Aorta (tissue), 5 donors: ENCODE measurements at places on chromosomes 7 and 10. TPM values are rescaled to one million over a fixed set of nuclear protein-coding genes. Genes with fewer than 3 reads are reported as not detected.

ADCY1 gene
- total RNA-seq = 3.3 TPM

SLIT1 gene
- 0.42 TPM for total RNA-seq

CDHR1 gene
- total RNA-seq = 0.32 TPM

JAKMIP3 gene
- 0.99 TPM for total RNA-seq

ZNF138 gene
- total RNA-seq = 9.2 TPM

PPP1R3C gene
- 152 TPM for total RNA-seq

RBM20 gene
- total RNA-seq = 11.2 TPM

EVX1 gene
- not detected for total RNA-seq

- no peaks in the 10 kb centered on the region for H3K4me1 ChIP-seq
- no peaks in the 10 kb centered on the region for H3K36me3 ChIP-seq
- H3K27me3 ChIP-seq = no peaks in the 10 kb centered on the region
- no peak for DNase-seq
Observed at GRCh38 chr10:60009710-60010383, 103.5 kb upstream of the CCDC6 start.

- no peaks in the 10 kb centered on the region for H3K27me3 ChIP-seq
- H3K36me3 ChIP-seq = no peaks in the 10 kb centered on the region
- no peak overlapping the region for H3K4me3 ChIP-seq
- H3K27ac ChIP-seq = no peak overlapping the region
- no peak for DNase-seq
Observed at GRCh38 chr10:42776681-42777080, 5.9 kb upstream of the BMS1 start.

DNA sequence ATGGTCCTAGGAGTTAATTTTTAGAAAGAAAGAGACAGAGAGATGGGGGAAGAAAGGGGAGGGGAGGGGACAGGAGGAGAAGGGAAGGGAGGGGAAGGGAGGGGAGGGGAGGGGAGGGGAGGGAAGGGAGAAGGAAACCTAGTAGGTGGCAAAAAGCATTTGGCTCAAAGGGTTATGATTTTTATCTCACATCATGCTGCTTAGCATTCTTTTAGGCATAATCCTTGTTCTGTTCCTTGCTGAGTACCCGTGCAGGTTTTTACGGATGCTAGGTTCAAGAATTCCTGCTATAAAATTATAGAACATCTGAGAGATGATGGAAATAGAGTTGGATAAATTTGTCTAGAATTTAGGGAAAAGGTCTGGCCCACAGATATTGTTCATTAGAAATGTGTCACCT lies 132.4 kb upstream of the PRSS1 start:
- no peak for DNase-seq
- H3K4me1 ChIP-seq = no peaks in the 10 kb centered on the region
- H3K36me3 ChIP-seq = no peaks in the 10 kb centered on the region
- H3K27ac ChIP-seq = no peak overlapping the region
- no peak overlapping the region for H3K4me3 ChIP-seq

DNA sequence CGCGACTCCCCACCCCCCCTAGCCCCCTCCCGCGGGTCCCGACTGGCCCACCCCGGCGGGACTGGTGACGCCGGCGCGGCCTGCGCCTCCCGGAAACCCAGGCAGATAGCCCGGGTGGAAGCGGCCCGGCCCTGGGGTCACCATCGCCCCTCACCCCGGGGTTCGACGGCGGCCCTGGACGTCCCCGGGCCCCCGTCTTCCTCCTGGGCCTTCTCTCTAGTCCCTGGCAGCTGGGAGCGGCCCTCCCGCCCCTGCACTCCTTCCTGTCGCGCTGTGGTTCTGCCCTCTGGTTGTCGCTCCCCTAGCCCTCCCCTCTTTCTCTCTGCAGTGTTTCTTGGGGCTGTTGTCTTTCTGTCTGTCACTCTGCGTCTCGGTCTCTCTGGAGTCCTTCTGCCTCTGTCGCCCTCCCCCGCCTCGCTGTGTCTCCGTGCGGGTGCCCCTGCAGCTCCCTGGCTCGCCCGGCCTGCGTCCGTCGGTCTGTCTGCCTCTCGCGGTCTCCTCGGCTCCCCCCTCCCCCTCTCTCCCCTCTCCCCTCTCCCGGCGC lies 90.5 kb upstream of the PAX2 start:
- H3K36me3 ChIP-seq = no peaks in the 10 kb centered on the region
- H3K27ac ChIP-seq = no peak overlapping the region
- no peak overlapping the region for H3K4me3 ChIP-seq
- no peak for DNase-seq

- H3K4me1 ChIP-seq = no peaks in the 10 kb centered on the region
- H3K4me3 ChIP-seq = no peak overlapping the region
- no peaks in the 10 kb centered on the region for H3K36me3 ChIP-seq
- H3K27ac ChIP-seq = no peak overlapping the region
- no peaks in the 10 kb centered on the region for H3K27me3 ChIP-seq
Observed at GRCh38 chr10:67725567-67725966, 29.6 kb upstream of the CTNNA3 start.

GRCh38 chr7:6530626-6531491 lies 20.4 kb downstream of the GRID2IP start:
- H3K27ac ChIP-seq = no peak overlapping the region
- no peaks in the 10 kb centered on the region for H3K27me3 ChIP-seq
- no peaks in the 10 kb centered on the region for H3K36me3 ChIP-seq

- H3K4me3 ChIP-seq = no peak overlapping the region
- H3K27ac ChIP-seq = no peak overlapping the region
- no peaks in the 10 kb centered on the region for H3K4me1 ChIP-seq
- no peak for DNase-seq
- H3K36me3 ChIP-seq = no peaks in the 10 kb centered on the region
- H3K27me3 ChIP-seq = no peaks in the 10 kb centered on the region
Observed at GRCh38 chr7:51069411-51070083, 247.1 kb downstream of the COBL start.

GRCh38 chr10:91758303-91759146 lies 39.7 kb upstream of the TNKS2 start:
- no peaks in the 10 kb centered on the region for H3K27me3 ChIP-seq
- H3K4me1 ChIP-seq = no peaks in the 10 kb centered on the region
- no peak for DNase-seq
- H3K36me3 ChIP-seq = no peaks in the 10 kb centered on the region

DNA sequence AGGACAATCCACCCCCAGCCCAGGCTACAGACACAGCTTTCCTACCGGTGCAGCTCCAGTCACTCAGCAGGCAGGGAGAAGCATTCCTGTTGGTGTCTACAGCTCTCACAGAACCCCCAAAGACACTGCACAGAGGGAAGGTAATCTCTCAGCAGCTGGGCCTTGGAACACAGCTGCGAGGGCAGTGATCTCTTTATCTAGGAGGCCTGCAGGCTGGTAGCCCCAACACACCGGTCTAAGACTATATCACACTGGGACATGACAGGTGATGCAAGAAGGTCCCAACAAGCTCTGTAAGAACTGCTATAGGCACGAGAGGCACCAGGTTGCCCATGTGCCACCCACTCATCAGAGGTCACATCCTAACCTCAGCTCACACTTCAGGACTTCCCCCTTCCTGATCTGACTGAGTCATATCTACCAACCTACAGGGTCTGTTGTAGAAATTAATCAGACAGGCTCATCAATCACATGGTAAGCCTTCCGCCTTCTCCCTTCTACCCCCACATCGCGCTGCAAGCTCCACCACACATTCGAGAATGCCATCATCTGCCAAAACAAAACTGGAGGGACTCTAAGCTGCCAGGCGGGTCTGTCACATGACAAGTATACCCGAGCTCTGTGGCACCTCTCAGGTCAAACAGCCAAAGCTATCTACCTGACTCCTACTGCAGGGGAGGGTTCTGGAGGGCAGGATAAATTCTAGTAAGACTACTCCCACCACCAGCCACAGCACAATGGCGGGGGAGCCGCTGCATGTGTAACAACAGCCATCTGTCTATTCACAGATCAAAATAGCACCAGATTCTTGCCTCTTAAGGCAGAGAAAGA lies 26.1 kb downstream of the FAM53B start:
- H3K4me1 ChIP-seq = no peaks in the 10 kb centered on the region
- no peaks in the 10 kb centered on the region for H3K36me3 ChIP-seq

GRCh38 chr10:18216482-18216881 lies 76.3 kb downstream of the CACNB2 start:
- H3K4me3 ChIP-seq = no peak overlapping the region
- DNase-seq = no peak
- no peaks in the 10 kb centered on the region for H3K4me1 ChIP-seq

GRCh38 chr10:29012926-29013554 lies 275.8 kb upstream of the LYZL1 start:
- DNase-seq = no peak
- H3K27ac ChIP-seq = no peak overlapping the region
- no peaks in the 10 kb centered on the region for H3K36me3 ChIP-seq
- peaks cover 2% of the 10 kb centered on the region for H3K4me1 ChIP-seq
- no peaks in the 10 kb centered on the region for H3K27me3 ChIP-seq
- no peak overlapping the region for H3K4me3 ChIP-seq

DNA sequence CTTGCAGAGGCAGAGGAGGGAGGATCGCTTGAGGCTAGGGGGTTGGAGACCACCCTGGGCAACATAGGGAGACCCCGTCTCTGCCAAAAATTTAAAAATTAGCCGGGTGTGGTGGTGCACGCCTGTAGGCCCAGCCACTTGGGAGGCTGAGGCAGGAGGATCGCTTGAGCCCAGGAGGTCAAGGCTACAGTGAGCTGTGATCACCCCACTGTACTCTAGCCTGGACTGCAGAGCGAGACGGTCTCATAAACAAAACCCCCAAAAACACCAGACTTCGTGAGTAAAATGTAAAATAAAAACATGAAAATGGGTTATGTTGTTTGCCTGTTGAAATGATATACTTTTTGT lies 699 bp downstream of the LHPP start:
- H3K27me3 ChIP-seq = no peaks in the 10 kb centered on the region
- no peak overlapping the region for H3K27ac ChIP-seq
- DNase-seq = no peak
- H3K4me1 ChIP-seq = no peaks in the 10 kb centered on the region
- H3K4me3 ChIP-seq = peak overlapping the region; percentile 85

DNA sequence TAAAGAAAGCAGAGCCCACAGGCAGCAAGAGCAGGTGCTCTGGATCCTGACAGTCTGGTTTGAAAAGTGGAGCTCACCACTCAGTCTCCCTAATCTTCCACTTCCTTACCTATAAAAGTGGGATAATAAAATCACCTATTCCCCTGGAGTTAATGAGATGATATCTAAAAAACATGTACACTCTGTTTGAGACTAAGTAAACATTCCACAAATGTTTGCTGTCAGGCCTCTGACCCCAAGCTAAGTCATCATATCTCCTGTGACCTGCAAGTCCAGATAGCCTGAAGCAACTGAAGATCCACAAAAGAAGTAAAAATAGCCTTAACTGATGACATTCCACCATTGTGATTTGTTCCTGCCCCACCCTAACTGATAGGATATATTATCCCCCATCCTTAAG lies 1324.5 kb downstream of the XPNPEP1 start:
- no peaks in the 10 kb centered on the region for H3K36me3 ChIP-seq
- H3K27me3 ChIP-seq = no peaks in the 10 kb centered on the region
- no peaks in the 10 kb centered on the region for H3K4me1 ChIP-seq
- H3K4me3 ChIP-seq = no peak overlapping the region

DNA sequence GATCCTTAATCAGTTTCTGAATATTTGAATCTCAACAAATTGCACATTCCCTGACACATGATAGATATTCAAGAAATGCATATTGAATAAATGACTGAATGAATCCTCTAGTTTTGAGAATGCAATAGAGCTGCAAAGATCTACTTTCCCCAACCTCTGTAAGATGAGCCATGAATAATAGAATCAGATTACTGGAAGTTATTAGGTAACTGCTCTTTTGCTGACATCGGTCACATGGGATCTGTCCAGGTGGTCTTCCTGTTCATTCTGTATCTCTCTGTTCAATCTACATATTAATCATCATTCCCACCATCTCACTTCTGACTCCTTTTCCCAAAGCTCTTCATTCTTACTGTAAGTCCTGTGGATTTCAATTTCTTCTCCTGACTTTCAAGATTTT lies 638.7 kb downstream of the SORCS1 start:
- H3K4me3 ChIP-seq = no peak overlapping the region
- no peaks in the 10 kb centered on the region for H3K4me1 ChIP-seq
- no peaks in the 10 kb centered on the region for H3K27me3 ChIP-seq
- no peak for DNase-seq

DNA sequence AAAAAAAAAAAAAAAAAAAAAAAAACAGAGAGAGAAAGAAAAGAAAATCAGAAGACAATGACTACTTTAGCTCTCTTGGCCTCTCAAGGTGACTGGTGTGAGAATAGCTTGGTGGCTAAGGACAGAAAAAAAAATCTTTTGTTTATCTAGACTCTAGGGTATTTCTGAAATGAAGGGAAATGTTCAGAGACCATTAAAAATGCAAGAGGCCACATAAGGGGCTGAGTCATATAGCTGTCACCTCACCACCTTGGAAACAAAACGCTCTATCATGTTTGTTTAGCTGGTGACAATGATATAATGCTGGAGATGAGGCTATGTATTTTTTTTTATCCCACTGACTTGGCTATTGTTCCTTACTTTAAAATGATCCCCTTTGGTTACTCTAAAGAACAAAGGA lies 287.0 kb upstream of the CDC14C start:
- no peaks in the 10 kb centered on the region for H3K36me3 ChIP-seq
- H3K4me3 ChIP-seq = no peak overlapping the region
- H3K27ac ChIP-seq = no peak overlapping the region
- H3K27me3 ChIP-seq = no peaks in the 10 kb centered on the region

GRCh38 chr10:86793696-86794095 lies 37.3 kb downstream of the BMPR1A start:
- DNase-seq = no peak
- H3K27ac ChIP-seq = no peak overlapping the region
- no peaks in the 10 kb centered on the region for H3K4me1 ChIP-seq
- no peaks in the 10 kb centered on the region for H3K36me3 ChIP-seq
- H3K4me3 ChIP-seq = no peak overlapping the region
- H3K27me3 ChIP-seq = no peaks in the 10 kb centered on the region

- peak within 1 kb of the TSS; percentile 87 for H3K27ac ChIP-seq
- no peaks in the 10 kb centered on the region for H3K27me3 ChIP-seq
- H3K4me3 ChIP-seq = peak within 1 kb of the TSS; percentile 24
Observed at GRCh38 chr10:97713339-97713825, at the start of gene MARVELD1. TSS of gene MARVELD1 (plus strand) at chr10:97713730. CDS start at chr10:97713877, 147 bp downstream.

DNA sequence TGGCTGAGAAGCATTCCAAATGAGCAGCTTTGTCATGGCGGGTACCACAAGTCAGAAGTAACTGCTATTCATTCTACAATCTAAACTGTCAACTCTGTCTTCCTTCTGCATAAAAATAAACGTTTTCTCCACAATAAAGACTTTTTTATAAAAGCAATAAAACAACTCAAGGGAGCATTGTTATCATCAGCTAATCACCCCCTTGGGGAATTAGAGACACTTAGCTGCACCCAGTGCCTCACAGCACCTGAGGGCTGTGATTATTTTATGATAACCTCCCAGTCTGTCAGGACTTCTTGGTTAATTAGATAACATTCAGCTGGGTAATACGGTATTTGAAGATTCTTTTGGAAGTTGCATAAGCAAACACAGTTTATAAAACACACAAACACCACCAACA lies 155.6 kb downstream of the PPP1R3A start:
- no peaks in the 10 kb centered on the region for H3K36me3 ChIP-seq
- no peak overlapping the region for H3K4me3 ChIP-seq
- H3K27me3 ChIP-seq = no peaks in the 10 kb centered on the region
- no peak overlapping the region for H3K27ac ChIP-seq
- no peaks in the 10 kb centered on the region for H3K4me1 ChIP-seq

DNA sequence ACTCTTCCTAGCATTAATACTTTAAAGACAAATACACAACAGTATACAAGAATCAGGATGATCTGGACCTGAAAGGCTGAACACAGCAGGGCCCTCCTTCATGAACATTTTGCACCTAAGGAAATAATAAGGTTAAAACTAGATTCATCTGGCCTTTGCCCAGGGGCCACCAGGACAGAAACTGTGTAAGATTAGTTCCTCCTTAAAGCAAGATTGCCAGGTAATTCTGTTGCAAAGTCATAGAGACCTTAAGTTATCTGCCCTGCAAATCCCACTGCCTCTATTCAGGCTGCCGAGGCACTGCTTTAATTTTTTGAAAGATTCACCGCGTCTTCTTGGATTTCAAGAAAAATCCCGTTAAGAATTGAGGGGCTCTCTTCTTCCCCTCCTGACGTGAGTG lies 1.6 kb upstream of the KIAA1217 start:
- no peaks in the 10 kb centered on the region for H3K27me3 ChIP-seq
- peaks cover 8% of the 10 kb centered on the region for H3K4me1 ChIP-seq
- no peak for DNase-seq
